ENCODE measurements at places on chromosomes 5 and 9.

DNA sequence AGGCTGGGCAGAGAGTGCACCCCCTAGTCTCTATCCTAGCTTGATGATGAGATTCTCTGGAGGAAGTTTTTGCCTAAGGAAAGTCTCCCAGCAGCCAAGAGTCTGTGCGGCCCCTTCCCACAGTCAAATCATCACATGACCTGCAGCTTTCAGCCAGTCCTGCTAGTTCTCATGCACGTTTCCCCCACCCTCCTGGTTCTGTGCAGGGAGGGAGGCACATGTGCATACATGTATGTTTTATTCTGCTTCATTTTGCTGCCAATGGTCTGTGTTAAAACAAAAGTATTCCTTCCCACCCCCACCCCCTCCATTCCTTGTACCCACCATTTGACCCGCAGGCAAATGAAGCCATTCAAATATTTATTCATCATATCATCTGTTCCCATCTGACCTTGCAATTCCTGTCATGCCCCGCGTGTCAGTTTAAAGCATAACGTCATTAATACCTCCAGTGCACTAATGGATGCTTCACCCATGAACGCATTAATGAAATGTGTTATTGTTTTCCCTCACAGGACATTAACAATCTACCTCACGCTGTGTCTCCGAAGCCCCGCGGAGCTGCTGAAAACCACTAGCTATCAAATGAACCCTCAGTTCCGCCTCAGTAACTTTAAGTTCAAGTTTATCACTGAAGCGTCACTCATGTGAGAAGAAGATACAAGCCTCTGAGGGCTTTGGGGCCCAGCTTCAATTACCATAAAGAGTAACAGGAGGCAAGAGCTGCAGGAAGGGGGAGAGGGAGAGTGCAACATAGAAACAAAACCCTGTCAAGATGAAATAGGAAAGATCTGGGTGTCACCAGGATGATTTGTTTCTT, 139.6 kb downstream of the RASEF start:
- peak; percentile 78 for DNase-seq

DNA sequence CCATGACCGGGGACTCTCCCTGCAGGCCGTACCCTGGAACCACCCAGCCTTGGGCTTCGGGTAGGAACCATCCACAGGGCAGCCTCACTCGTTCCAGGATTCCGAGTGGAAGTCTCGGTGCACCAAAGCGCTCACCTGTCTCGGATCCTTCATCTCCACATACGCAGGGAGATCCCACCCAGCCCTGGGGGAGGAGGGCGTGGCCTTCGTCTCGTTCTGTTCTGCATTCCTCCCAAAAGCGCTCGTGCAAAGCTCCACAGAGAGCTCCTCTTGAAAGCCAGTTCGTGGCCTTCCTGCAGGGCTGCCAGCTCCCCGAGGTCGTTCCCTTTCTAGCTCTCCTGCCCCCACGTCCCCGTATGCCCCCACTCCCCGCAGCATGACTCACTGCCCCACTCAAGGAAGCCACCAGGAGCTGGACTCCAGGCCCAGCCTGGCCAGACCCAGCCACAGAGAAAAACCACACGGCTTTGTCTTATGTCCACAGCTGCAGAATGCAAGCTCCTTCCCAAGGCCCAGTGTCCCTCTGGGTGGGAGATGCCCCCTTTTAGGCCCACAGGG, 65.0 kb upstream of the SARDH start:
- no peak for DNase-seq

- DNase-seq, result no peak
Measured at GRCh38 chr5:21685522-21685921, 1167.6 kb downstream of the CDH12 start.

DNA sequence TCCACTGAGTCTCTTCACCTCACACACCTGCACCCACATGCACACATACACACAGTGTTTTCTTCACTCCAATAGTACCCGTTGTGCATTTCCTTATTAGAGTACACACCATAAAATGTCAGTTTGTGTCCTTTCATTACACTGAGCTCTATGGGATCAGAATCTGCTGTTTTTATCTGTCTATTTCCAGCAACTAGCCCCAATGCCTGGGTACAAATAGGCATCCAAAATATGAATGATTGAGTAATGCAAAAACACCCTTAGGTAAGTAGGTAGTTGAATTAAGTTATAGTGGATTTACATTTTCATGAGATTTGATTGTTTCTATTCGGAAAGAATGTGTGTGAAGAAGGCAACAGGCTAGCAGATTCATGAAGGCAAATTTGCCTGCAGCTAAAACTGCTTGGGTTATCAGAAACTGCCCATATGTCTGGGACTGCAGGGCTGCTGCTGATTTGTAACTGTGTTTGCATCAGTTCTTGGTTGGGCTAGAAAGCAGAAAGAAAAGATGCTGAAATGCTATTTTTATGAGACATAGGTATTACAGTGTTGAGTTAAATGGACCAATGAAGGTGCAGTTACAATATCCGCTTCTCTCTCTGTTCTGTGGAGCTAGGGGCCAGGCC, 26.9 kb downstream of the PPP3R2 start:
- no peak for DNase-seq

GRCh38 chr9:94928691-94929368, 202.3 kb downstream of the AOPEP start:
- no peak for DNase-seq

DNA sequence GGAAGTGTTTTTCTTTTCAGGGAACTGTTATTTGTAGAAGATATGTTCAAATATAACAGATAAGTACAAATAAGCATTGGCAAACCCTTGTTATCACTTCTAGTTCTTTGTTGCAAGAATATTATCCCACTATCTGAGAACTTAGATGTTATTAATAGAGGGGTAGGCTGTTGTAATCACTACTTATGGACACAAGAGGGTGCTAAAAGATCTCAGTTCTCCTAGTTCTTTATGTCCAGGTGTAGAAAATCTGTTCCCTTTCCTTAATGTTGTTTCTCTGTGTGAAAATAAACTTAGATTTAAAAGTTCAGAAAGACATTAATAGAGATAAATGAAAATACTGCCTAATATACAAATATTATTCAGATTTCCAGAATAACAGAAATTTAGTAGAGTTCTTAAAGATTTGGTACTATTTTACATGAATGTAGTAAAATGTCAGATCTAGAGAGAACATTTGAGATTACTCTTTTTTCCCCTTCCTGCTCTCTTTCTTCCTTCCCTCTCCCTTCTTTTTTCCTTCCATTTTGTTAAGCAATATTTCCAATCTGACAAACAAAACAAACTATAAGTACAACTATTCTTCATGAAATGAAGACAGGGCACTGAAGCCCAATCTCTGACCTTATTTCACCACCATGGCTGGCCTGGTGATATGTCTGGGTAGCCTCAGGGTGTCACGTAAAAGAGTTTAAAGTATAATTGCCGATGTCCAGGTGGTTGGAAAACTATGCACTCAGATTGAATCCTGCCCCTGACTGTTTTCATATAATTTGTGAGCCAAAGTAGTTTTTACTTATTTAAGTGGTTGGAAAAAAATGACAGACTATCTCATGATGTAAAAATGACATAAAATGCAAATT, 43.6 kb upstream of the C5orf46 start:
- no peak for DNase-seq

DNA sequence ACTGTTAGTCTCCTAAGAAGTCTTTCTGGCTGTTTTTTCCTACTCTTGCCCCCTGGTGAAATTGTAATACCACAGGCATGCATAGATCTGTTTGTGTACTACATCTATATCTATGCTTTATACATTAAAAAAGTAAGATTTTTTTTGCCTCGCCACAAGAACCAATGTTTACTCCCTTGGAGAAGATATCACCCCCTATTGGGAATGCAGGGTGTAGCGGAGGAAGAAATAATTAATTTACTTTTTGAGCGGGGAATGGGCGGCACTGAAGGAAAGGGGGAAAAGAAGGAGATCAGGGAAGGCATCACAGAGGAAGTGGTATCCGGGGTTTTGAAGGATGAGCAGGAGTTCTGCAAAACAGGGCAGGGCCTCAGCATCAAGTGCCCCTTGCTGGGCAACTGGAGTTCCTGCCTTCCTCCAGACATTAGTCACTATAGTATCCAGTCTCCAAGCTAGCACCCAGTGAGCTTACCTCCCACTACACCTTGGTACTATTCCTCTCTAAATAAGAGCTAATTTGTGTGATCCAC, 134.9 kb downstream of the GABBR2 start:
- no peak for DNase-seq

DNA sequence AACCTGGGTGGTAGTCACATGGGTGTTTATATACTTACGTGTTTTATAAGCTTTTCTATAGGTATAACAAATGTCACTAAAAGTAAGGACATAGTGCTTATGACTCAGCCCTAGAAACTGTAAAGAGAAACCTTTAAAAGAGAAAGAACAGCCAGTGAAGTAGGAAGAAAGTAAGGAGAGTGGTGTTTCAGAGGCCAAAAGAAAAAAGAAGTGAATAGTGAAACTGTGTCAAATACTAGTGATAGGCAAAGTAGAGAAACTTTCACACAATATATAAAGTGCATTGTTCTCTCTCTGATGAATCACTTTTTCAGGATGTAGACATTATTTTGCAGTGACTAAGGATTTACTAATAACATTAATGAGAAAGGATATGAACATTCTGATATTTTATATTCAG, 74.2 kb upstream of the SUSD1 start:
- DNase-seq, result no peak

DNA sequence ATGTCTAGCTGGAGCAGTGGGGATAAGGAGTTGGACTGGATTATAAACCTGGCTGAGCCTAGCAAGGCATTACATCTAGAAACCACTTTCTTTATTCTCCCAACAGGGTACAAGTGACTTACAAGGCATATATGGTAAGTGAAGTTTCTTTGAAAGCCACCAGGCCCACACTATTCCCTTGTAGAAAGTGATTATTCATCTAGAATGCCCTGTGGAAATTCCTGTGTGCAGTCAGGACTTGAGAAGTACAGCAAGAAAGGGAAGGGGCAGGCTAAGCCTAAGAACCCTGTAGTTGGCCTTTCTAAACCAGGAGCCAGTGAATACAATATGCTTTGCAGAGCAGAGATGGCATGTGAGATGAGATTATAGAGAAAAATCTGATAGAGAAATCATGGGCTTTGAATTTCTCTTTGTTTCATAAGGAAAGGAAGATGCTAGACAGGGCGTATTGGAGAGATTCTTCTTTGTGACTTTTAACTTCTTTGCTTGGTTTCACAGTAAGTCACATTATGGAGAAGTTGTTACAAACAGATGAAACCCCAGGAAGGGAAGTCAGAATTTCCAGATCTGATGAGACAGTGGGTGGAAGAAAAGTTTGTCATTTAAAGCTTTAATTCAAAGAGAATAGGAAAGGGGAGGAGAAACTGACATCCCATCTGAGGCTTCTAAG, 321.7 kb downstream of the NDUFS4 start:
- no peak for DNase-seq

DNA sequence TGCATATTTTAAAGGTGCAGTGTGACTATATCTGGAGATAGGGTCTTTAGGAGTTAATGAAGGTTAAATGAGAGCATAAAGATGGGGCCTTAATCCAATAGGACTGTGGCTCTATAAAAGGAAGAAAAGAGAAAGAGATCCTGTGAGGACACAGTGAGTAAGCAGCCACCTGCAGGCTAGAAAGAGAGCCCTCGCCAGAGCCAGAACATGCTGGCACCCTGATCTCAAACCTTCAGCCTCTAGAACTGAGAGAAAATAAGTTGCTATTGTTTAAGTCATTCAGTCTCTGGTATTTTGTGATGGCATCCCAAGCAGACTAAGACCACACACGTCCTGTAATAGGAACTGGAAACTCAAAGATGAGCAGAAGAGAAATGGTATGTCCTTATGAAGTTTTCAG, 41.0 kb downstream of the RNF180 start:
- no peak for DNase-seq

DNA sequence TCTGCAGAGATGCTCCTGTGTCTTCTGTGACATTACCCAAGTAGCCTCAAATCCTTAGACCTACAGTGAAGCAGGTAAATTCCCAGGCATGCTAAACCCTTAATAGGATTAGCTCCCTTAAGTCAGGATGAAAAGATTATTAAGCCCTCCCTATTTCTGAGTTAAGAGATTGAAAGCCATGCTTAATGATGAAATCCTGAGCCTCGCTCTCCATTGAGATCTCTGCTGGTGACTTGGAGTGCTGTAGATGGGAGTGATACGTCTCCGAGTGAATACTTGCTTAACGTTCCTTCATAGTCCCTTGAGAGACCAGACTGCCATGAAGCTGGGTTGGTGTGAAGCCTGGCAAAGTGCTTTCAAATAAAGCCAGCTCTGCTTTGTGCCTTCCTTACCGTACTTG, 34.2 kb downstream of the AOPEP start:
- no peak for DNase-seq

GRCh38 chr9:106964329-106964728, 101.4 kb downstream of the ZNF462 start:
- no peak for DNase-seq

DNA sequence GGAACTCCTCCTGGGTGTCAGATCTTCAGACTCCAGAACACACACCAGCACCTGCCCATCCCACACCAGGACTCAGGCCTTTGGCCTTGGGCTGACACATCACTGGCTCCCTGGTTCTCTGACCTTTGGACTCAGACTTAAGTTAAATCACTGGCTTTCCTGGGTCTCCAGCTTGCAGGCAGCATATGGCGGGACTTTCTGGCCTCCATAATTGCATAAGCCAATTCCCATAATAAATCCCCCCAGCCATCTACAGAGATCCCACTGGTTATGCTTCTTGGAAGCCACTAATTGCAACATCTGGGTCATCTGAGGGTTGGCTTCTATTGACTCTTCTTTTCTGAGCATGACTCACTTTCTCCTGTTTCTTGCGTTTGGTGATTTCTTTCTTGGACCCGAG, 80.3 kb upstream of the SARDH start:
- DNase-seq, result no peak

DNA sequence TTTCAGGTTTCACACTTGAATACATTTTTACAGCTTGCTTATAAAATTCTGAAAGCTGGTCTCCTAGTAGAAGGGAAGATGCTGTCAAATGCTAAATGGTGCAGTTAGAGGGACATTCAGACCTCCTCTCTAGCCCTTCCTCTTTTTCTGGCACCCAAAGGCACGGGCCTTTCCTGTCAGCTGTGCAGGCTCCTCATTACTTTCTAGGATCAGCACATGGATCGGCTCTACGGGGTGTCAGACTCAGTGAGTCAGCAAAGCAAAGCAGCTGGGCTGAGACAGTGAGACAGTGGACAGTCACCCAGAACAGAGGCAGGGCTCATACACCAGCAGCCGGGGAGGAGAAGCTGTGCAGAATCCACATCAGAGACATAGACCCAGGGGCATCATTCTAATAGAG, 80.0 kb upstream of the TNC start:
- DNase-seq, result no peak

GRCh38 chr9:98652302-98652701, 56.4 kb downstream of the GABBR2 start:
- no peak for DNase-seq

DNA sequence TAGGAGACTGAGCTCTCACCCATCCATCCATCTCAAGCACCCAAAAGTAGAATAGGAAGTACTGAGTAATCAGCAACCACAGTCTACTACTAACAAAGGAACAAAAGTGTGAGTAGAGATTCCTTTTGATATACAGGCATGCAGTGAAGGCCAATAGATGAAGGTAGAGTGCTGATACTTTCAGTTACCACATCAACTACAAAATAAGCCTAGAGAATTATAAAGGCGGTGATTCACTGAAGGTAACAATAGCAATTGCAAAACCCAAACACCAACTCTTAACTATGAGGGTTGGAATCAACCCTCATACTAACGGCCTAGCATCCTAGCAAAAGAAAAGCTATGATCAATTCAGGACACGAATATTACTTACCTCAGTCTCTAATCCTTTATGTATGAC, 992.6 kb downstream of the DNAH5 start:
- no peak for DNase-seq

Measured in NCI-H2029 (cell line).